ENCODE measurements at places on chromosomes 2 and 18.

DNA sequence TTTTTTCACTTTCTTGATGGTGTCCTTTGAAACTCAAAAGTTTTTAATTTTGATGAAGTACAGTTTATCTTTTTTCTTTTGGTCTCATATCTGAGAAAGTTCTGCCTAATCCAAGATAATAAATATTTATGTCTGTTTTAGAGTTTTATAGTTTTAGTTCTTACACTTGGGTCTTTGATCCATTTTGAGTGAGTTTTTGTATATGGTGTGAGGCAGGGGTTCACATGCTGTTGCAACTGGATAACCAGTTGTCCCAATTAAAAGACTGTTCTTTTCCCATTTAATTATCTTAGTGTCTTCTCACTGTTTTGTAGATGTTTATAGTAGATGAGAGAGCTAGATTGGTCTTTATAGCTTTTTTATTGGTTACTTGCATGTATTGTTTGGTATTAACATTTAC, 43.6 kb downstream of the TET3 start:
- DNase-seq = no peak

DNA sequence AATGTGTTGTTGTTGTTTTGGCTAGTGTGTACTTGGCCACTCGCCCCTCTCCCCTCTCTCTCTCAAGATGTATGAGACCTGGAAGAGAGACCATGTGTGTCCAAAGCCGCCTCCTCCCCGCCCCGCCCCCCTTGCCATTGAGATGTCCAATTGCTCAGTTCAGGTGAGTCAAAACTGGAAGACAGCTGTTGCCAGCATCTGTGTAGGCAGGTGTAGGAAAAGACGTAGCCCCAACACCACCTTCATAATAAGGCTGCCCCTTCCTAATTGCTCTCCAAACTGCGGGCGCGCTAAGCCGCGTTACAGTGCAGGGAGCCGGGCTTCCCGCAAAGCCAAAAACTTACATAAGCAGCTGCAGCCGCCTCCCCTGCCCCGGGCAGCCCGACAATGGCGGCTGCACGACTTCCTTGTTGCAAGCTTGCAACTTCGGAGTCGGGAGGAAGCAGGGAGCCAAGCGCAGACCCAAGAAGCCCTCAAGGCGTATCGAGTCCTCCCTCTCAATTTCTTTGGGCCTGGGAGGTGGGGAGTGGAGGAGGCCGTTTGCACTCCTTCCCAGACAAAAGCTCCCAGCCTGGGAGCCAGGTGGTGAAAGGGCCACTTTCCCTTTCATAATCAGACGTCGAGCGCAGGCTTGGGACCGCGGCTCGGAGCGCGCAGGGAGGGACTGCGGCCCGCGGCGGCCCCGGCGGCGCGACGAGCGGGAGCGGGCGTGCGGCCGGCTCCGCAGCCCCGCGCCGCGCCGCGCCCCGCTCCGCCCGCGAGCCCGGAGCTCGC, 882 bp downstream of the ZBTB14 start:
- peak; percentile 33 for DNase-seq

DNA sequence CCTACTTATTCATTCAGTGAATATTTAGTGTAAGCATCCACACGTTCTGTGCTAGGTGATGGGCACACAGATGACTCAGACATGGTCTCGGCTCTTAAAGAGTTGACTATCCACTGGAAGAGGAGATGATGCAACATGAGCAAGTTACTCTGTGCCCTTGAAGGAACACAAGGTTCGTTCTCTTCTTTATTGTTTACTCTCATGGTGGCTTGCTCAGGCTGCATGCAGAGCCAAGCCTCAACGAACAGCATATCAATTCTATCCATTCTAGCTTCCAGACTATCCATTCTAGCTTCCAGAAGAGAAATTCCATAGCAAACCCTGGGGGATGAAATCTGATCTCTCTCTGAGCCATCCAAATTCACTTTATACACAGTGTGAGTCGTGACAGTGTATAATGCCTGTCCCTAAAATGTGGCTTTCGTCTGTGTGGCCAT, 68.1 kb upstream of the CTAGE1 start:
- no peak for DNase-seq

GRCh38 chr2:8508766-8509165, 173.1 kb upstream of the ID2 start:
- no peak for DNase-seq

DNA sequence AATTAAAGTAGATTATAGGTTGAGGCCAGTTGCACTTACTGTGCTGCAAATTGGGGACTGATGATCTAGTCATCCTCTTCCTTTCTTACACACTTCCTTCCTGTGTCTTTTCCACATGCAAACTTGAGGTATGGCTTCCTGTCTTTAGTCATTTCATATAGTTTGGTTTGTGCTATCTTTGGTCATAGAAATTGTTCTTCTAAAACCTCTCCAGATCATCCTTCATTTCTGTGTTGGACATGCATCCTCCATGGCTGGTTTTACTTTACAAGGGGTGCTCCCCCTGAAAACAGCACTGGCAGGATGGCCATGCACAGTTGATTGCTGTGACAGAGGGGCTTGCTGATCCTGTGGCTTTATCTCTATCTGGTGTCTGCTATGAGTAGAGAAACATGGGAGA, 36.5 kb downstream of the MGAT5 start:
- no peak for DNase-seq

DNA sequence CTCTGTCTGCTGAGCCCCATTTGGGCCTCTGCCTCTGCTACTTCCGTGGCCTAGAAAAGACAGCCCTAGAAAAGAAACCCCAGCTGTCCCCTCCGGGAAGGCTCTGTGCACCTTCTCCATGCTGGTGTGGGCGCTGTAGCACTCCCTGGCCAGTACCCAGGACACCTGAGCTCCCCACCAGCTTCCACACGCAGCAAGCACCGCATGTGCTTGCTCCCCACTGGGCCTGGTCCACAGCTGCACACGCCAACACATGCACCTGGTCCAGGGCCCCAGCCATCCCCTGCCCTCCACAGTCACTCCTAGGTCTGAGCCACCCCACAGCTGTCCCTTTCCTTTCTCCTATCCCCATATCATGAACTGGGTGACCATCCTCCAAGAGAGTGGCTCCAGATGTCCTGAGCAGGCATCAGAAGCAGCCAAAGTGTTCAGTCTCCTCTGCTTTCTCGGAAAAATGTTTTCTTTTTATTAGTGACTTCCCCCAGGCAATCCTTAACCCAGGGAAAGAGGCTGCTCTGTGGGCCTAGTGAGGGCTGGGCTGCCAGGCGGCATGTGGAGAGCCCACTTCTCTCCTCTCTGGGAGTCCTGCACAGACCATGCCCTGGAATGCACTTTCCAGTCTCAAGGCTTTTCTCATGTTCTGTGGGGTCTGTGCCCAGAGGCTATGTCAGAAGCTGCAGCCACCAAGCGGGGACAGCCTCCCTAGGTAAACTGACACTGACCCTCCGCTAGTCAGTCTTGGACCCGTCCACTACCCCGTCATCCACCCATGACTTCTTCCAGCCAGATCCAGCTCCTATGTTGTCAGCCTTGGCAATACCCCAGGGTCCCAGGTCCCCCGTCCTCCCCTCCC, 133.7 kb downstream of the KLHL29 start:
- no peak for DNase-seq

DNA sequence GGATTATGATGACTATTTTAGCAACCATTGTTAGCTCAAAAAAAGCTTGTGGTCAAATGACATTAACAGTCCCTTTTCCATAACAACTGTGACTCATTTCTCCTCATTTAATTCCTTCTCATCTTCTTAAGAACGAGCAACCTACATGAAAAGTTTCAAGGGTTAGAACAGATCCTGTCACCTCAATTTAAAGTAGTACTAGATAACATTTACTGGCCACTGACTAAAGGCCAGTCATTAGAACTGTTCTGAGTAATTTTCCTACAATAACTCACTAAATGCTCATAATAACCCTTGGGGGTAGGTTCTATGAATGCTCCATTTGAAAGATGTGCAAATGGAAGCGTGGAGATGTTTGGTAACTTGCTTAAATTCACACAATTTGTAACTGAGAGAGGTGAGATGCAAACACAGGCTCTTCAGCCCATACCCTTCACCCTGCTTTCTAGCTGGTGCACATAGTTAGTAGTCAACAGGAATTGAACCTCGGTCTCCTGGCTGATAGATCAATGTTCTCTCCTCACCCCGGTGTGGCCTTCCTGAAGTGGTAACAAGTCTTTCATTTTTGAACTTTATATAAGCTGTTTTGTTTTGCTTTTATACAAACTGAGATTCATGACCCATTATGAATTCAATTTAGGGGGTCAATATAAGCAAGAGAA, 212.5 kb downstream of the SETBP1 start:
- DNase-seq = no peak

DNA sequence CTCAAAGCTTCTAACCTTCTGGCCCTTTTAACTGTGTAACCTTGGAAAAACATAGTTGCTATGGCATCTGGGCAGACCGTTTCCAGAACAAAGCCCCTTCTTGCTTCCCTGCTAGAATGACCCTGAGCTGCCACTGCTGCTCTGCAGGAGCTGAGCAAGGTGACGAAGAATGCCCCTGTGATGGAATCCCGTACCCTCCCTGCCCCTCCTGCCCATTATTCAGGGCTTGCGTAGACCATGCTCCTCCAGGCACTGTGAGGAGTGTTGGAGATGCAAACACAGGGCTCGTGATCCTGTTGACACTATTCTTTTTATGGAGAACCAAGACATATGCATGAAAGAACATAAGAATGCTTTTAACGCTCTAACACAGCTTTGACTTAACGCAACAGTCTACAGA, 191.1 kb downstream of the CDH2 start:
- DNase-seq = no peak

GRCh38 chr18:37764541-37765288, 199.1 kb upstream of the CELF4 start:
- no peak for DNase-seq

GRCh38 chr2:73238976-73239375, 4.9 kb downstream of the CCT7 start:
- DNase-seq = no peak

- no peak for DNase-seq
Measured at GRCh38 chr2:236988216-236988615, 97.5 kb upstream of the COPS8 start.

GRCh38 chr2:143891879-143892308, 628.0 kb downstream of the ZEB2 start:
- no peak for DNase-seq

DNA sequence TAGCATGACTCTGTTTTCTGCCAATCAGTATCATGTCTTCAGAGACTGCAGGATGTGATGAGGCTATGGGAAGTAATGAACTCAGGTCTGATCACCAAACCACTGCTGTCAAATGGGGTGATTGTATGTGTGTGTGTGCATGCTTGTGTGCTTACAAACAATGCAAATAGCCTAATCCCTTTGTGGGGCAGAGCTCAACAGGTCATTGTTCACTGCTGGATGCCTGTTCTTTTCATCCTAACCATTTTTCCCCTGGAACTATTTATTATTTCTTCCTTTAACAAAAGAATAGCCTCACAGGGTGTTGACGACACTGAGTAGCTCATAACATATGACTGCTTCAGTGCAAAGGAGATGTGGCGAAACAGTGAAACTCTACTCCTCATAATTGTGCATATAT, 55.9 kb downstream of the NXPH2 start:
- no peak for DNase-seq

DNA sequence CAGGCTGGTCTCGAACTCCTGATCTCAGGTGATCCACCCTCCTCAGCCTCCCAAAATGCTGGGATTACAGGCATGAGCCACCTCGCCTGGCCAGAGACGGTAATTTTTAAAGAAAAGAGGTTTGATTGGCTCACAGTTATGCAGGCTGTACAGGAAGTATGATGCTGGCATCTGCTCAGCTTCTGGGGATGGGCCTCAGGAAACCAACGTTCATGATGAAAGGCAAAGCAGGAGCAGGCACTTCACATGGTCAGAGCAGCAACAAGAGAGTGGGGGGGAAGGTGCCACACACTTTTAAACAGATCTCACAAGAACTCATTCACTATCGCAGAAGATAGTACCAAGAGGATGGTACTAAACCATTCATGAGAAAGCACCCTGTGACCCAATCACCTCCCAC, 38.0 kb upstream of the GPD2 start:
- no peak for DNase-seq

GRCh38 chr18:46322411-46322891, 218.3 kb downstream of the HAUS1 start:
- no peak for DNase-seq

- DNase-seq = no peak
Measured at GRCh38 chr2:38245114-38245641, 131.9 kb downstream of the ATL2 start.

DNA sequence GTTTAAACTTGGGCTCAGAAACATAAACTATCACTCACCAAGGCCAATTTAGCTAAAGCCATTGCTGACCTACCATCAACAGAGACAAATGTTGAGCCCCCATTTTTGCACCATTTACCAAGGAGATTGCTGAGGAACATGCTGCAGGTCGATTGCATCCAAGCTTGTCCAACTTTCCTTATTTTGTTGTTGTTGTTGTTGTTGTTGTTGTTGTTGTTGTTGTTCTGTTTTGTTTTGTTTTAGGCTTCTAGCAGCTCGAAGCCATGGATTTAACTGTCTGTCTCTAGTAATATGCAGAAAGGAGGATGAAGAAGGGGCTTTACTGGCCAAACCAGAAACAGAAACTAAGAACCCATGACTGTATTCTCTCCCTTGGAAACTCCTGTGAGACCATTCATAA, 571.5 kb downstream of the IRS1 start:
- no peak for DNase-seq

GRCh38 chr2:12110481-12110880, 364.0 kb downstream of the LPIN1 start:
- no peak for DNase-seq

- DNase-seq = no peak
Measured at GRCh38 chr2:231515603-231516002, 14.6 kb downstream of the NMUR1 start.

GRCh38 chr2:136001131-136001530, 15.7 kb upstream of the DARS1 start:
- DNase-seq = no peak

DNA sequence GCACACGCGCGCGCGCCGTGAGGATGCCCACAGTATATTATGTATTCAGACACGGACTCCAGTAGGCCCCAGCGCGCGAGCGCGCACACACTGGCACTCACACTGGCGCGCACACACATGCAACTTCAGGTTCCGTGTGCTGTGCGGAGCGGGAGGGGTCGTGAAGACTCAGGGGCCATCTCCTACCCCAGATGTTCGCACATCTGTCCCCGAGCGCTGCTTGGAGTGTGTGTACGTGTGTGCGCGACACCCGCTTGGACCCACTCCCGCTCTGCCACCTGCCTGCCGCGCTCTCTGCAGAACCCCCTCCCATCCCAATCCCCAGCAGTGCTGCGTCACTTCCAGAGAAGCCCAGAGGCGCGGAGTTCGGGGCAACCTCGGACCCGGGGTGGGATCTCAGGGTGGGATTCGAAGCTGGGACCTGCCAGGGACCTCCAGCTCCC, 2.6 kb downstream of the NRP2 start:
- DNase-seq = no peak

GRCh38 chr2:10655499-10656225, 34.1 kb downstream of the NOL10 start:
- DNase-seq = no peak

DNA sequence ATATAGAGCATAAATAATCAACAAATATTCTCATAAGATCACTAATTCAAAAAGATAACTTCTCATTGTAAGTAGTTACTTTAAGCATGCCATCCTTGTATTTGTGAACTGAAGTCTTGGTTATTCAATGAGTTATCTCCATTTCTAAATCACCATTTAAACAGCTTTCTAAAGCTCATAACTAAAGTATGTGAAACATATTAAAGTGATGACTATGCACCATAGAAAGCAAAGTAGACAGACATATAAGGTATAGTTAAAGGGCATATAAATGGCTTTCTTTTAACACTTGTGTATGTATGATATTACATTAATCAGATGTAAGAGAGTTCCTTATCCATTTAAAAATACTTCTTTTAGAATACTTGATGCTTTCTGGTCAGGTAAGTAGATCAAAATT, 83.5 kb downstream of the IKZF2 start:
- no peak for DNase-seq
